H9 (cell line): ENCODE measurements at places on chromosomes 12 and 14. TPM values are rescaled to one million over a fixed set of nuclear protein-coding genes. Genes with fewer than 3 reads are reported as not detected.

The CNOT2 gene
- total RNA-seq = 78.8 and 82.9 TPM in 2 replicates

The NOVA1 gene
- 11.4 and 13.8 TPM in 2 replicates for total RNA-seq

The FAM186B gene
- total RNA-seq = 0.42 and 0.46 TPM in 2 replicates

The RD3L gene
- total RNA-seq = not detected in 2 replicates

The DNAI7 gene
- total RNA-seq = not detected in 2 replicates

The PTPRQ gene
- total RNA-seq = not detected in 2 replicates

The SNW1 gene
- 97.2 and 103 TPM in 2 replicates for total RNA-seq

The RBMS2 gene
- 9.5 TPM in 2 replicates for total RNA-seq

The TESPA1 gene
- total RNA-seq = not detected in 2 replicates

The TEP1 gene
- 14.5 and 15.8 TPM in 2 replicates for total RNA-seq

The OTOGL gene
- total RNA-seq = 0.11 and 0.24 TPM in 2 replicates

The TMEM132C gene
- total RNA-seq = 0.22 and 0.24 TPM in 2 replicates

The CABP1 gene
- total RNA-seq = 3.0 and 3.1 TPM in 2 replicates

The TRHDE gene
- 0.68 and 1.0 TPM in 2 replicates for total RNA-seq

The CACNA1C gene
- total RNA-seq = 0.81 and 1.1 TPM in 2 replicates

The CD163 gene
- 0.07 and 0.09 TPM in 2 replicates for total RNA-seq

The GLS2 gene
- 15.9 and 17.0 TPM in 2 replicates for total RNA-seq

The SERPINA3 gene
- not detected in 2 replicates for total RNA-seq

The LIN7A gene
- 18.3 and 18.4 TPM in 2 replicates for total RNA-seq

The INSM2 gene
- total RNA-seq = not detected in 2 replicates

The SPTLC2 gene
- 32.6 and 38.2 TPM in 2 replicates for total RNA-seq

The RTN1 gene
- total RNA-seq = 0.92 and 1.8 TPM in 2 replicates

The ST8SIA1 gene
- total RNA-seq = 0.18 TPM in 1 of 2 replicates, not detected in the other

The INHBC gene
- not detected in 2 replicates for total RNA-seq

The CBLN3 gene
- total RNA-seq = 0.39 and 0.44 TPM in 2 replicates

The TOGARAM1 gene
- total RNA-seq = 9.6 and 11.4 TPM in 2 replicates

The STAC3 gene
- total RNA-seq = 2.0 and 2.8 TPM in 2 replicates

The HHIPL1 gene
- 2.6 and 2.9 TPM in 2 replicates for total RNA-seq
